Activated CD8-positive, alpha-beta memory T cell treated with anti-CD3 and anti-CD28 coated beads, Interleukin-2, amount 50 U/mL, for 48 hours (primary cell): ENCODE measurements at places on chromosomes 11 and 22.

GRCh38 chr22:34395370-34395769 lies 475.1 kb upstream of the LARGE1 start:
- no peak for DNase-seq

DNA sequence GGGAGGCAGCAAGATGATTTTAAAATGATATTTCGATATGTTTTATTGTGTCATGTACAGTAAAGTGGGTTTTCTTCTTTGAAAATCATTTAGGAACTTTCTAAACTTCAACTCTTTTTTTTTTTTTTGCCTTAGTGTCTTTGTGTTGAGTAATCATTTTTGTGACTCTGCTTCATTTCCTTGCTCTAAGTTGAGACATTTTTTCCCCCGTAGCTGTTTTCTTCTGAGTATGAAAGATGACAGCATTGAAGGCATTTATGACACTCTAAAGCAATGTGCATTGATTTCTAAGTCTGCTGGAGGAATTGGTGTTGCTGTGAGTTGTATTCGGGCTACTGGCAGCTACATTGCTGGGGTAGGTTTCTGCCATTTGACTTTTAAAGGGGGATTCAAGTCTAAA lies 23.5 kb downstream of the RRM1 start:
- DNase-seq, result no peak

GRCh38 chr11:35323076-35323868 lies 96.1 kb downstream of the SLC1A2 start:
- DNase-seq, result no peak

- no peak for DNase-seq
Measured at GRCh38 chr11:132541794-132542193, 990.5 kb downstream of the OPCML start.

DNA sequence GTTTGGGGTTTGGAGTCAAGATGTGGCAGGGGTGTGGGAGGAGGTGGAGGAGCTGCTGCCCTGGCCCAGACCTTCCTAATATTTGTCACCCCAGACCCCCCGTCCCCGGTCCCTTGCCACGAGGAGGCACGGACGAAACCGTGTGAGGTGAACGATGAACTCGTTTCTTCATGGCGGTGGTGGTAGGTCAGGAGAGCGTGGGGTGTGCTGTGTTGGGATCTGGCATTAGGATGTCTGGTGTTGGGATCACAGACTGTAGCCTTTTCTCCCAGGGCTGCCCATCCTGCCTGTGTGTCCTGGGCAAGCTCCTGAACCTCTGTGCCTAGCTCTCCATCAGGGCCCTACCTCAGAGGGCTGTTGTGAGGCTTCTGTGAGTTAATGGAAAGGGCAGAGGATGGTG lies 8.4 kb downstream of the MAPK8IP2 start:
- DNase-seq, result no peak

- DNase-seq, result no peak
Measured at GRCh38 chr22:27834364-27835185, 33.0 kb upstream of the MN1 start.

DNA sequence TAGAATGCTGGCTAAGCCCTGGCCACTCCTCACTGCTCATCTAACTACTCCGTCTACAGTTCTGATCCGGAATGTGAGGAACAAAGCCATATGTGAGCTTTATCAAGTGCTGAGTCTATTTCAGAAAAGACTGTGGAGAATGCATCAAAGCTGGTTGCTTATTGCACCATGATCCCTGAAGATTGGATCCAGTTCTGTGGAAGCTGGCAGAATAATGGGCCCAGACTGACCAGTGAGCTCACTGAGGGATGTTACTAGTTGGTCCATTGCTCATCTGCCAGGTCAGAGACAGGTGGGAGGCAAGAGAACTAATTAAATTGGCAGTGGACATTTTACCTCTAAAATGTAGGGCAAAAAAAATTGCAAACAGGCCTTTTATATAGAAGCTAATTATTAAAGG lies 681.3 kb downstream of the NTM start:
- no peak for DNase-seq

DNA sequence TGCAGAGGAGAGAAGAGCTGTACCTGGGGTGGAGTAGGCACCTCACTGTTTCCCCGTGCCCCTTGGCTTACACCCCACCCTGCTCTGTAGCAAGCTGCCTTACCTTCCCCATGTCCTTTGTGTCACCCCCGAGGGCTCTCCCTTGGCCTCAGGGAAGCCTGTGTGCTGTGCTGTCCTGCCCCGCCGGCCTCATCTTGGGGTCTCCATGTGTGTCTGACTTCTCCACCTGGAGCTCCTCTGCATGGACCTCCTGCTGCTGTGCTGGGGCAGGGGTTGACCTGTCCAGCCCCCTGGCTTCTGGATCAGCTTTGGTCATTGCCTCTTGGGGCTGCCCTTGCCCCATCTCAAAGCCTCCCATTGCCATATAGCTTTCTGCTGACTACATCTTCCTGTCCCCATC lies 59.8 kb downstream of the OSBP2 start:
- DNase-seq, result no peak
